Hematopoietic multipotent progenitor cell treated with erythropoietin and hydrocortisone succinate and interleukin-3 and kit ligand, for 15 days (in vitro differentiated cells): ENCODE measurements at places on chromosomes 4 and X.

DNA sequence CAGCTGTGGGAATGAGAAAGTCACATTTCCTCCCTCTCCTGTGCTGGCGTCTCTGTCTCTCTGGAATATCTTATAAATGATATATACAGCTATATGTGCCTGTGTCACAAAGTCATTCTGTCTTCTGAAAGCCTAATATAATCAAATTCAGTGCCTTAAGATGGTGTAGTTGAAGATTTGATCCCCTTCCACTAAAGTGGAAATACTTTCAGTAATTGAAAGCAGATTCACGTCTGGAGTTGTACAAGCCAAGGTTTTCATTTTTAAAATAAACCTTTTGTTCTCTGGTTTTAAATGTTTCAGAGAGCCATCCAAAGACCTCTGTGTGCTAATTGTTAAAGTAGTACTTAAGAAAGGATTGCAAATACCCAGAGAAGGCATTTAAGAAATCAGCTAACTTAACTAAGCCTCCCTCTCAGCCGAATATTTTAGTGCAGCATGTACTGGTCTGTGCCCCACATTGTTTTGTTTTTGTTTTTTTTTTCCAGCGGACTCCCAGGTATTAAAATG, 206.8 kb downstream of the TENM3 start:
- DNase-seq: no peak

DNA sequence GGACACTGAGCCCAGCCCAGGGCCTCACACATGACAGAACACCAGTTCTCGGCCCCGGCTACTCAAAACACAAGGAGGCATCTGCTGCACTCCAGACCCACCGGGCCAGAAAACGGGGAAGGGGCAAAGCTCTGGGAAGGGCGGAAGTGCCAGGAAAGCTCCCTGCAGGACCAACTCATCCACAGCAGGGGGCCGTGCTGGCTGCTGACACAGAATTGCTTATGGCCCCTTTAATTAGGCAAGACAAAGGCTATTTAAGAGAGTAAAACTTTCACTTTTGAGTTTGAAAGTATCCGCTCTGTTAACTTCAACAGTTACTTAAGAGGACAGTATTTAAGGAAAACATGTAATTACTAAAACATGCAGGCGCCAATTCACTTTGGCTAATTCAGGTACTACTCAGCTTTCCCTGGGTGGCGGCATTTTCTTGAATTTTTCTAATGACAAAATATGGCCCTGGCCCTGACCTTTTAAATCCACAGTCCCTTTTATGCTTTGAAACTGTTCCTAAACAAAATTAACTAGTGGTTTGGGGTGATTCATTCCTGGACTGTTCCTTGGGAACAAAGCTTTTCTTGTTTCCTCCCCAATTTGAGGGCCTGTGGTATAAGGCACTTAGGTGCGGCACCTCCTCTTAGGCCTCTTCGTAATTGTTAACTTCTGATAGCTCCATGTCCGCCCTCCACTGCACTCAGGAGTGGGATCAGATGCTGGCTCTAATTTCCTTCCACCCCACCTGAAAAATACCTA, 40.4 kb downstream of the NSG1 start:
- no peak for DNase-seq

- no peak for DNase-seq
These were observed 5.0 kb downstream of the ARMCX5 start for GRCh38 chrX:102604327-102604726.

GRCh38 chr4:54929459-54929858, 195.9 kb downstream of the KDR start:
- DNase-seq: no peak

- DNase-seq: no peak
These were observed 3.1 kb downstream of the ZNF827 start for GRCh38 chr4:145935253-145936141.
